ENCODE measurements at places on chromosomes 2 and 18. TPM values are rescaled to one million over a fixed set of nuclear protein-coding genes. Genes with fewer than 3 reads are reported as not detected.

DNA sequence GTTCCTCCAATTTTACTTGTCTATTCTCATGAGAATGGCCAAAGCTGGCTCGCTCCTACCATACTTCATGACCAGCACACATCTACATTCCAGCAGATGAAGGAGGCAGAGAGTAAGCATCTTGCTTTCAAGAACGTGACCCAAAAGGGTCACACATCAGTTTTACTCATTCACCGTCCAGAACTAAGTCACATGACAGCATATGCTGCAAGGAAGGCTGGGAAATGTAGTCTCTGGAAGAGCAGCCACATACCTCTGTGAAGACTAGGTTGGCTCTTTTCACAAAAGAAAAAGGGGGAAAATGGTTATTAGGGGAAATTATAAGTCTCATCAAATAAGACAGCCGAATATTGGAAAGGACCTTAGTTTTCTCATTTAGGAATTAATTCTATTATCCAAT lies 835.3 kb downstream of the EPHA4 start:
- H3K27me3 ChIP-seq, result peaks cover 3% of the 10 kb centered on the region
- no peaks in the 10 kb centered on the region for H3K36me3 ChIP-seq
- H3K4me3 ChIP-seq, result no peak overlapping the region
- no peaks in the 10 kb centered on the region for H3K4me1 ChIP-seq
- DNase-seq, result no peak
- H3K27ac ChIP-seq, result no peak overlapping the region

GRCh38 chr2:120737340-120738101 lies 1.9 kb downstream of the GLI2 start:
- peaks cover 68% of the 10 kb centered on the region for H3K27me3 ChIP-seq
- no peaks in the 10 kb centered on the region for H3K36me3 ChIP-seq
- no peak for DNase-seq
- H3K4me3 ChIP-seq, result no peak overlapping the region
- H3K27ac ChIP-seq, result no peak overlapping the region

GRCh38 chr2:118978064-118978463 lies 36.1 kb downstream of the MARCO start:
- no peaks in the 10 kb centered on the region for H3K4me1 ChIP-seq
- H3K27me3 ChIP-seq, result peaks cover 6% of the 10 kb centered on the region
- H3K36me3 ChIP-seq, result no peaks in the 10 kb centered on the region
- no peak overlapping the region for H3K27ac ChIP-seq
- no peak overlapping the region for H3K4me3 ChIP-seq
- DNase-seq, result no peak

GRCh38 chr2:66441581-66442320 lies 6.8 kb downstream of the MEIS1 start:
- H3K36me3 ChIP-seq, result no peaks in the 10 kb centered on the region
- H3K27me3 ChIP-seq, result peaks cover 54% of the 10 kb centered on the region
- H3K27ac ChIP-seq, result no peak overlapping the region
- DNase-seq, result no peak
- peaks cover 10% of the 10 kb centered on the region for H3K4me1 ChIP-seq

- H3K27me3 ChIP-seq, result no peaks in the 10 kb centered on the region
- DNase-seq, result peak; percentile 15
- H3K27ac ChIP-seq, result no peak within 1 kb of the TSS
- no peak within 1 kb of the TSS for H3K4me3 ChIP-seq
Observed at GRCh38 chr2:85668009-85668856, at the start of gene SFTPB. TSS of gene SFTPB (minus strand) at chr2:85668199. CDS start at chr2:85668183, 16 bp downstream.

RETREG2 gene
- total RNA-seq, result 58.8 TPM

- H3K4me3 ChIP-seq, result peak overlapping the region; percentile 76
- H3K27ac ChIP-seq, result peak overlapping the region; percentile 97
- peaks cover 32% of the 10 kb centered on the region for H3K4me1 ChIP-seq
- H3K27me3 ChIP-seq, result no peaks in the 10 kb centered on the region
- H3K36me3 ChIP-seq, result peaks cover 34% of the 10 kb centered on the region
Observed at GRCh38 chr18:3246635-3247239, 864 bp upstream of the MYL12A start.

GRCh38 chr2:68237404-68237803 lies 14.9 kb downstream of the PPP3R1 start:
- H3K4me1 ChIP-seq, result peaks cover 82% of the 10 kb centered on the region
- no peaks in the 10 kb centered on the region for H3K27me3 ChIP-seq
- H3K4me3 ChIP-seq, result no peak overlapping the region
- no peak overlapping the region for H3K27ac ChIP-seq
- DNase-seq, result no peak
- peaks cover 26% of the 10 kb centered on the region for H3K36me3 ChIP-seq

EFEMP1 gene
- not detected for total RNA-seq

- H3K4me3 ChIP-seq, result no peak overlapping the region
- H3K36me3 ChIP-seq, result peaks cover 5% of the 10 kb centered on the region
- H3K27ac ChIP-seq, result no peak overlapping the region
- H3K4me1 ChIP-seq, result peaks cover 8% of the 10 kb centered on the region
- H3K27me3 ChIP-seq, result no peaks in the 10 kb centered on the region
- no peak for DNase-seq
Observed at GRCh38 chr2:72562451-72563153, 263.2 kb downstream of the EXOC6B start.

GRCh38 chr2:11234309-11234708 lies 79.0 kb downstream of the SLC66A3 start:
- H3K4me3 ChIP-seq, result no peak overlapping the region
- no peak for DNase-seq
- H3K4me1 ChIP-seq, result peaks cover 11% of the 10 kb centered on the region
- H3K27me3 ChIP-seq, result no peaks in the 10 kb centered on the region
- no peak overlapping the region for H3K27ac ChIP-seq
- no peaks in the 10 kb centered on the region for H3K36me3 ChIP-seq

GRCh38 chr2:188204824-188205223 lies 86.8 kb upstream of the GULP1 start:
- no peaks in the 10 kb centered on the region for H3K4me1 ChIP-seq
- H3K36me3 ChIP-seq, result no peaks in the 10 kb centered on the region
- no peak overlapping the region for H3K27ac ChIP-seq

TNFRSF11A gene
- 9.3 TPM for total RNA-seq

DNA sequence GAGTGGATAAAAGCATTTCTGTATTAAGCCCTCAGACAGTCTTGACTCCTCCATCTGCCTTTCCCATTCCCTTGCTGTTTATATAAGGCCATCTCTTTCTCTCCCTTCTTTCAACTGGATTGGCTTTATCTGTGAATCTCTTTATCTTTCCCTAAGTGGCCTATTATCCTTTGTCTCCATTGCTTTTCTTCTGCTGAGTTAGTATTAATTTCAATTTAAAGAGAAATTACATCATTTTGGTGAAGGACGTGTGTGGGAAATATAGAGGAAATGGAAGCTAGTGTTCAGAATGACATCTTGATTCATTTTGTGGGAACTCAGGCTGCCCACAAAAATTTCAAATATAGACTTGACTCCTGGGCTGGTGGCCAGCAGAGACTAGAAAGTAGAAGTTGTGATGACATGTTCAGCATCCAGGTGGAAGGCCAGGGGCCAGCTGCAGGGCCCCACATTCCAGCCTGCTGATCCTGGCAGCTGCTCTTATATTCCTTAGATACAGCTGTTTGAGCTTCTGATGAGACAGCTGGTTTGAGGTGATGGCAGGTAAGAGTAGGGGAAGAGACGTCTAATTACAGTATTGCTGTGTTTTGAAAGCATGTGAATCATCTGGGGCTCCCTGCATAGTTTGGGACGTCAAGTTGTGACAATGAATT lies 52.3 kb downstream of the DIS3L2 start:
- no peak overlapping the region for H3K27ac ChIP-seq
- H3K27me3 ChIP-seq, result no peaks in the 10 kb centered on the region
- no peak overlapping the region for H3K4me3 ChIP-seq

DNA sequence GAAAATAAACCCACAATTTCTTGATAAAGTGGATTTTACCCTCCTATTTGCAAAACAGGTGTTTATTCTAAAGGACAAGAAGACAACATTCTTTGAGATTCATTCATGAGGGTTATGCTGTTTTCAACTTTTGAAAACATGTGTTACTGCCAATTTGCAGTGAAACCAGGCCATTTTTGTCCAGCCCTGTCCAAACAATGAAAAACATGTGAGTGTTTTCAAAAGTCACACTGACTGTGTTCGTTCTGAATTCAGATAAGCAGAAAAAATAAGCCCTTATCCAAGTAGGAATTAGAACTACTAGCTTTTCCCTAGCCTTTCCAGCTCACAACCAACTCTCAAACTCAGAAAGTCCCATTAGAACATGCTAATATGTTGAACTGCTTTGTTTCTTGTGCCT lies 148.1 kb upstream of the PID1 start:
- no peak overlapping the region for H3K27ac ChIP-seq
- no peak for DNase-seq
- H3K27me3 ChIP-seq, result peaks cover 9% of the 10 kb centered on the region
- no peaks in the 10 kb centered on the region for H3K4me1 ChIP-seq
- H3K36me3 ChIP-seq, result no peaks in the 10 kb centered on the region

PROKR1 gene
- total RNA-seq, result not detected

DNA sequence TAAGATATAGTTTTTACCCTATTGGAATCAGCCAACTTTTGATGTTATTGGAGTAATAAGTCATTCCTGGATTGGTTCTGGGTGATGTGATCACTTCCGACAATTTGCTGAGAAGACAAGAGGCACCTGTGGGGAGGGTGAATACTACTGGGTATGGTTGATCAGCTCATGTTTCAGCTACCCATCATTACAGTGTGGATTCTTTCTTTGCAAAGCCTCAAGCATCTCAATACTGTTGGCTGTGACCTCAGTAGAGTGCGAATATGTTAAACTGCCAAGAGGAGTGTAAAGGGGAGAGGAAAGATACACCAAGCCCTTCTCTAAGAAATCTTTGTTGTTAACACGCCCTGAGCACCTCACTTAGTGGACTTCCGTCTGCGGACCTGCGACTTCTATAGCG lies 317.7 kb downstream of the TDRD15 start:
- H3K27ac ChIP-seq, result no peak overlapping the region
- H3K27me3 ChIP-seq, result no peaks in the 10 kb centered on the region
- no peaks in the 10 kb centered on the region for H3K36me3 ChIP-seq
- DNase-seq, result no peak
- H3K4me1 ChIP-seq, result no peaks in the 10 kb centered on the region

DNA sequence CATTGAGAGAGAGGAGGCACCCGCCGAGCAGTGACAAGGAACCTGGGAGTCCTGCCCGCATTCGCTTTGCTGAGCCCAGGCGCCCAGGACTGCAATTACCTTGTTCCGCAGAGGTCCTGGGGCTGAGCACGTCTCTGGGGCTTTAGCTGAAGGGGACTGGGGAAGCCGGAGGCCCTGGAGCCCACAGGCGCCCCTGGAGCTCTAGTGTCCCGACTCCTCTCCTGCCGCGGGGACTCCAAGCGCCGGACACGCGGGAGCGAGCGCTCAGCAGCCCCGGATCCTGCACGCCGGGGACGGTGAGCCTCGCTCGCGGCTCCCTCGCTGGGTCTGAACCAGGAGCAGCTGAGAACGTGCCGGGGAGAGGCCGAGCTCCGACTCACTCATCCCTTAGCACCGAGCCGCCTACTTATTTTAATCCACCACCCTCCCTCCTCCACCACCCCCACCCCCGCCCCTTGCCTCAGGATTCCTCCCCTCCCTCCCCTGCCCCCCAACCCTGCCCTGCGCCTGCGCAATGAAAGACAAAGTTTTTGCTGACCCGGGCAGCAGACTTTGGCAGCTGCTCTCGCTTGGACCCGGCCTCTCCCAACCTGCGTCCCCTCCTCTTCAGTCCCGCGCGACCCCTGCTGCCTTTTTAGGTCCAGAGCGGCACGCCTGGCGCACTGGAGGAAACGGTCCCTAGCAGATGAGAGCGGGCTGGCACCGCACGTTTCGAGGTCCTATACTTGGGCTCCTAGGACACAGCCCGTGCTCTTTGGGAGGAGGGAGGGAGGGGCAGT lies at the start of gene OSR1:
TSS of gene OSR1 (minus strand) at position 382 of the 779 bp plus-strand sequence. CDS start 4,818 bp downstream, outside the sequence.
- no peaks in the 10 kb centered on the region for H3K36me3 ChIP-seq
- H3K4me1 ChIP-seq, result peaks cover 46% of the 10 kb centered on the region
- no peak within 1 kb of the TSS for H3K27ac ChIP-seq
- DNase-seq, result peak; percentile 49

DNA sequence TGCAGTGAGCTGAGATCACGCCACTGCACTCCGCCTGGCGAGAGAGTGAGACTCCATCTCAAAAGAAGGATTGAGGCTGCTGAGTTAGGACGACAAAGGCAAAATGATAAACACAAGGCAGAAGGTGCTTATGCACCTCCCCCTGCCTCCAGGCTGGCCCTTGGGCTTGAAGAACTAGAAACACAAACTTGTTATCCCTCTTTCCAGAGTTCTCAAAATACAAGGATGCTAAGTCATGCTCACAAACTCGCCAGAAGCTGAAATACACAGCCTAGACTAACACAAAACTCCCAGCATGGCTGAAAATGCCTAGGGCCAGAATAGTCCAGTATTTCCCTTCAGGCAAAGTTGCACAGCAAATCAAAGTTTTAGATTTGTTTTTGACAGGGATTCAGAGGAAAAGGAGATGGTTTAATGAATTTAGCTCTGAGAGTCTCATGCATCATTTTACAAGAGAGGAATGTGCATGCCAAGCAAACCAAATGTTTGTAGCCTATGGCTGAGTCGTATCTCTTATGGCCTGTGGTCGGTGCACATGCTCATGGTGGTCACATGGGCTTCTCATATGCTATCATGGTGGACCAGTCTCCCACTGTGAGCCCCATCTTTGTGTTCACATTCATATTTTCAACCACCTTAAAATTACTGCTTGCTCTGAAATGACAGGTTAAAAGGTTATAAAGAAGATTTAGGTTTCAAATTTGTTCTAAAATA lies 16.2 kb upstream of the MREG start:
- DNase-seq, result peak; percentile 46
- H3K36me3 ChIP-seq, result peaks cover 2% of the 10 kb centered on the region
- no peaks in the 10 kb centered on the region for H3K27me3 ChIP-seq
- H3K4me3 ChIP-seq, result no peak overlapping the region
- H3K4me1 ChIP-seq, result peaks cover 42% of the 10 kb centered on the region

SLC11A1 gene
- 0.09 TPM for total RNA-seq

GRCh38 chr2:149087751-149088150 lies 49.3 kb downstream of the LYPD6B start:
- no peaks in the 10 kb centered on the region for H3K4me1 ChIP-seq
- peaks cover 11% of the 10 kb centered on the region for H3K27me3 ChIP-seq
- H3K27ac ChIP-seq, result no peak overlapping the region
- H3K4me3 ChIP-seq, result no peak overlapping the region
- peak; percentile 8 for DNase-seq

DNA sequence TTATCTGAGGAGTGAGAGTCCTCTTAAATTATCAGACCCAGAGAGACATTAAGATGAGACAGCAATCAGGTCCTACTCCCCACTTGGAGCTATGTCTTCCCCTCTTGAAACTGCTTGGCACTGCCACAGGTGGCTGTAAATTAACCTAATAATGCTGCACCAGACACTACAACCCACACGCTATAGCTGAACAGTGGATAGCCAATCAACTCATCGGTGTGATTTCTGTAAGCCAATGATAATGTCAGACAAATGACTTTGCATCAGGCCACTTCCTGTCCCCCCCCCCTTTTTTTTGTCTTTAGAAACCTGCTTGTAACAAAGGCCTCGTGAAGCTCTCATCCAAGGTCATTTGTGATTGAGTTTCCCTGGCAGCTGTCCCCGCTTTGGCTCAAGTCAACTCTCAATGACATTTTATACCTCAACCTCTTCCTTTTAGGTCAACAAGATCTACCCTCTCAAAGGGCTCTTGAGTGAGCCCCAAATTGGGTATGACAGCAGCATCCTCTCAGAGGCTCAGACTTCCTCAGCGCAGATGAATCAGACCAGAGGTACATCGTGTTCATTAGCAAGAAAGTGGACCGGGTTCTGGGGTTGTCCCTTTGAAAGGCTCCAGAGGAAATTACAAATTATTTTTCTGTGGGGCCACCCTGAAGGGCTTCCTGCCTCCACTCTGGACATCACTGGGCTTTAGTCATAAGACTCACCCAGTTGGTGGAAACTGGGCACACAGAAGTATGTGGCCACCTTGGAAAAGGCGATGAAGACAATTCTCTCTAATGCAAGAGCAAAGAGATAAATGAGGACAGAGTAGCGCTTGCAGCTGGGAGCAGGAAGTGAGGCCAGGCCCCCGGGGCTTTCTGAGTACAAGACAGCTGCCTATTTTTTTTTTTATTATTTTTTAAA lies 73.6 kb downstream of the COPS8 start:
- H3K4me1 ChIP-seq, result peaks cover 33% of the 10 kb centered on the region
- H3K4me3 ChIP-seq, result no peak overlapping the region
- no peaks in the 10 kb centered on the region for H3K36me3 ChIP-seq
- DNase-seq, result no peak
